ENCODE measurements at places on chromosomes 12 and 14.

DNA sequence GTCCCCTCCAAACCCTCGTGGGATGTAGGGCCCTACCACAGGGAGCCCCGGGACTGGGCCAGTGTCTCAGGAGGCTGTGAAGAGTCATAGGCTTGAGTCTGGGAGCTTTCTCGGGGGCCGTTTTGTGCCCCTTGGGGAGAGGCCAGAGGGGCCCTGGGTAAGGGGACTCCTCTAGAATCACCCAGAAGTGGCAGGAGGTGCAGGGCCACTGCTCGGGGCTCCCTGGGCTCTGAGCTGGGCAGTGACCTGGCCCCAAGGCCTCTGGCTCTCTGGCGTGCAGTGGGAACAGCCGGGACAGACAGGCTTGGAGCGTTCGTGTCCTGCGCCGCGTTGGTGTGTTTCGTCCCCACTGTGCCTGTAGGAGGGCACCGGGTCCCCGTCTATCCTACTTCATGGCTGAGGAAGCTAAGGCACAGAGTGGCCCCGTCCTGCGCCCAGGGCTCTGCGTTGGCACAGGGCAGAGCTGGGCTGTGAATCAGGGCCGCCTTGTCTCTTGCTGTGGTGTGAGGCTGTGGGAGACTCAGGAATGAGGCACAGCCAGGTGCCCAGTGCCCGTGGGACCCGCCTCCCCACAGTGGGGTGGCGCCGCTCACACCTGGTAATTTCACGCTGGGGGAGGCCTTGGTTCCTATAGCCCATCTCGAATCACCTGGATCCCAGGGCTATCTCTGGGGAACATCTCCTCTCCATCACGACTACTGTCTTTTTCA, 23.8 kb upstream of the KIF26A start:
- DNase-seq = no peak

DNA sequence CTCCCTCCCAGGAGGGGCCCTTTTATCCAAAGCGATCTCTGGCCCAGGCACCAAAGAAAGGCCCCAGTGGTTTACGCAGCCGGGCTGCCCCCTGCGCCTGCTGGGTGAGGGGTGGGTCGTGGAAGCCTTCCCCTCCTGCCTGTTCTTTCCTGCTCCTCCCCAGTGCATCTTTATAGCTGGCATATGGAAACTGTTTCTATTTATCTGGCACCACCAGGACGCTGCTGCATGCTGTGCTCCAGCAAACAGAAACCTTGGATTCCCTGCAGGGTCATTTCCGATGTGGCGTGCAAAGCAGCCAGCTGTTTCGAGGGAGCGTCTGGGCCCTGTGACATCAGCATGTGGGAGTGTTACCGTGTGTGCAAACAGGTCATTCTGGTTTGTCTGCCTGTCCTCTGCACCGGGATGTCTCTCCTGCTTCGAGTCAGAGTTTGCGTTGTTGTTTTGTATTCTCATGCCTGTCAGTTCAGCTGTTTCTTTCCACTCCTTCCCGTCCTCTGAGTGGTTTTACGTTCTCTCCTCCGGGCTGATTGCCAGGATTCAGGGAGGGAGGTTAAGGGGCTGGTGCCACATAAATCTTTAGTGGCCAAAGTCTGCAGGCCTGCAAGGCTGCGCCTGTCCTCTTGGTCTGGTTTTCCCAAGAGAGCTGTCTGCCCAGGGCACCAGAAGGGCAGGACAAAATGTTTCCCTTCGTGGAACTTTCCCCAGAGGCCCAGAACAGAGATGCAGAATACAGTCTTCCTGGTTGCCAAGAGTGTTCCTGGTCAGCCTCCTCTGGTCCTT, 24.6 kb downstream of the TPCN1 start:
- DNase-seq = peak; percentile 96

- DNase-seq = no peak
Observed at GRCh38 chr14:53874704-53875103, 81.9 kb downstream of the BMP4 start.

- no peak for DNase-seq
Observed at GRCh38 chr12:30531731-30532678, 163.7 kb downstream of the IPO8 start.

GRCh38 chr12:116687888-116688287, 50.0 kb downstream of the SPRING1 start:
- no peak for DNase-seq

DNA sequence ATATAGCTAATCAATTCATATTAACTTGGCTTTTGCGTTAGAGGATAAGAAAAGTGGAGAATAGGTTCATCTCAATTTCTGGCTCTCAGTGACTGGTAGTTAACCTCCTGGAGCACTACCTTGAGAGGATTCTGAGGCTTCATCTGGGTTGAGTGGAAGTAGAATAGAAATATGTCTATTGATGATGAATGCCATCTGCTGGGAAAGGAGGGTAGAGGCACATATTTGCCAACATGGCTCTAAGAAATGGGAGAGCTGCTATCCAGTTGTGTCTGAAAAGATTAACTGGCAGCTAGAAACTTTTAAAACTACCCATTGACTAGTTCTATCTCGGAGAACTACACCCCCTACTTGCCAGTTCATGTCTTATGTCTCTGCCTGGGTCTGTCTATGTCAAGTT, 530.1 kb downstream of the NRXN3 start:
- no peak for DNase-seq

GRCh38 chr12:14308516-14308915, 57.0 kb upstream of the ATF7IP start:
- DNase-seq = no peak

DNA sequence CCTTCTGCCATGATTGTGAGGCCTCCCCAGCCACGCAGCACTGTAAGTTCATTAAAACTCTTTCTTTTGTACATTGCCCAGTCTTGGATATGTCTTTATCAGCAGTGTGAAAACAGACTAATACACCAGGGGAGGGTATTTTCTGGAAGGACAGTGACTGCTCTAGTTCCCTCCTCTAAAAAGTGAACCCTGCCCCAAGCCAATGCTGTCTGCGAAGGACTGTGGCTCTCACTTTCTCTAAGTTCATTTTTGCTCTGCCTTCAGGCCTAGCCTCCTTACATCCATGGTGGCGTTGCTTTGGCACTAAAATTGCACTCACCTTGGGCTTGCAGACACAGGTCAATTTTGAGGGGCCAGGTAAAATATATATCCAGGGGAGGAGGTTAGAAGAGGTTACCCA, 323.0 kb downstream of the VRK1 start:
- no peak for DNase-seq

DNA sequence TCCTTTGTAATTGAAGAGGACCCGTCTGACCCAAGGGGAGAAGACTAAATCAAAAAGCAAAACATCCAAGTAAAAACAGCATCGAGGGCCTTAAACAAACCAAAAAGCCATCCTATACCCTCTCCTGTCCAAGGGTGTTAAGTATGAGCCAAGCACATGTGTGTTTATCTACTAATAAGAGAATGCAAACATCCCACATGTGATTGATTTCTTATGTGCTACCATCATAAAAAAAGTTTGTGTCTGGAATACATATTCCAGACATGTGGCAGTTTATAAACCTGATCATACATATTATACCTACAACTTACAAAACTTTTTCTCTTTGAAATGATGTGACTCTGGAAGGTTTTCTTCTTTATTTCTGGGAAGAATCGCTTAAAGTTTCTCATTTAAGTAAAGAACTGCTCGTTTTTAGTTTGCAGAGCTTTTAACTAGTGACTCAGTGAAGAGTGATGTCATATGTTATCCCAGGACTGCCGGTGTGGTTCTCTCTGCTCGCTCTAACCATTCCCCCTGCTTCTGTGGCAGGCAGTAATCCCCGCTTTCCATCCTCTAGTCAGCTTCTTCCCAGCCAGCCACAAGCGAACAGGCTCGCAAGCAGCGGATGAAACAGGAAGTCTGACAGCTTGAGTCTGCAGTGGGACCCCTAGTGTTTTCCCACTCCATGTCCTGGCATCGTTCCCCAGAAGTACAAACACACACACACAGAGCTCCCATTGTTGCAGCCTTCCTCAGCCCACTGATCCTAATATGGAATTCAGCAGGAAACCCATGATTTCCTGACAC, 431 bp upstream of the RHOJ start:
- peak; percentile 58 for DNase-seq

GRCh38 chr14:51182131-51182565, 57.9 kb upstream of the TMX1 start:
- DNase-seq = no peak

GRCh38 chr14:76781648-76782051, 20.4 kb downstream of the VASH1 start:
- DNase-seq = no peak

- DNase-seq = peak; percentile 94
Observed at GRCh38 chr14:105050551-105050897, 14.7 kb downstream of the GPR132 start.

DNA sequence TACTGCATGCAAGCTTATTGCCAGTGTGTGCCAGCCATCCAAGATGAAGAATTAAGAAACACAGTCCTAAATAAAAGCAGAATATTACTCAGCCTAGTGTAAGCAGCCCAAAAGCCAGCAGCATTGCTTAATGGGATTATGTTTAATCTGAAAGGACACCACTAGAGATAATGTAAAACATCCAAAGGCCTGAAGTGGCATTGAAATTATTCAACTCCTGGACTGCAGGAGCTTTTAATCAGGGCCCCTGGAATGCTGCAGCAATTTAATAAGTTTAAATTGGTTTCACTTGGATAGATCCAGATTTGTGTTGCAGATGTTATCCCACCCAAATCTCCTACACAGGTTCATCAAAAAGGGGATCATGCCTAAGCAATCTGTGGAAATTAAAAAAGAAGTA, 193.0 kb downstream of the C12orf50 start:
- DNase-seq = no peak

- DNase-seq = no peak
Observed at GRCh38 chr14:72657214-72657921, 236.5 kb downstream of the DPF3 start.

DNA sequence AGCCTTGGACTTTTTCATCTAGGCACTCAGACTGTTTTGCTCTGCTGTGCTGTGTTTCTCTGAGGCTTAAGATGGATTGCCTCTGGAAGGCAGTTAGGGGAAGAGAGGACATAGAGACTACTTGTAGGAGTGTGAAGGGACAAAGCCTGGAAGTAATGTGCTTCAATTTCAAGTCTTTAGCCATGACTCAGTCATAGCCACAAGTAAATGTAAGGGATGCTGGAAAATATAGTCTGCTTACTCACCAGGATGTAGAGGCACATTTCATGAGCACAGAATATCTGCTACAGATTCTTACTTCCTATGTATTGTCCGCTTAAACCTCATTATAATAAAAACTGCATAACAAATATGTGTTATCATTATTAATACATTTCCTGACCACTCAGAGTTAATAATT, 794.3 kb upstream of the NOVA1 start:
- no peak for DNase-seq

Measured in DMS79 (cell line).